ENCODE measurements at places on chromosomes 13 and 19.
A peak's percentile ranks its signal among the peaks of the same experiment; 100 is the strongest.

- DNase-seq = no peak
Measured at GRCh38 chr13:29920025-29920643, 69.7 kb upstream of the UBL3 start.

DNA sequence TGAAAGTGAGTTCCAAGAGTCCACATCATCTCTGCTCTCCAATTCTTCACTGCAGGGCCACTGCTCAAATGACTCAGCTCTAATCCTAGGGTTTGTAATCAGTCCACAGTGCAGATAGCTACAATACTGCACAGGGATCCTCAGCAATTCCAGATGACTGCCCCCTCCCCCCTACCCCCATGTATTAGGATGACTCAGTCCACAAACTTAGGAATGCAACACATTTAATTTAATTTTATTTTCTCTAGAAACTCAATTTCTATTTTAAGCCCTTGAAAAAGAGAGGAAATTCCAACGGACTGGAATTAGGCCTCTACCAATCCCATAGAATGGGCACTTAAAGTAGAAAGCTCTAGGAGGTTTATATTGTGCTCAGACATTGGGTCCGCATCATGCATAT lies 173.8 kb upstream of the SOX21 start:
- DNase-seq = no peak

- no peak for DNase-seq
Measured at GRCh38 chr13:108897955-108898354, 268.5 kb downstream of the MYO16 start.

GRCh38 chr19:17790059-17790780 lies 4.7 kb upstream of the B3GNT3 start:
- no peak for DNase-seq

- no peak for DNase-seq
Measured at GRCh38 chr13:28204690-28205443, 66.5 kb downstream of the PAN3 start.

- DNase-seq = no peak
Measured at GRCh38 chr13:87274209-87274819, 396.9 kb upstream of the SLITRK5 start.

- no peak for DNase-seq
Measured at GRCh38 chr13:33146843-33147611, 130.8 kb downstream of the KL start.

GRCh38 chr13:32736648-32737047 lies 150.4 kb downstream of the PDS5B start:
- DNase-seq = no peak

GRCh38 chr13:53143757-53144339 lies 115.2 kb downstream of the OLFM4 start:
- no peak for DNase-seq

GRCh38 chr13:111143865-111144540 lies 28.9 kb downstream of the ARHGEF7 start:
- DNase-seq = no peak

GRCh38 chr19:10646456-10647159 lies 7.5 kb upstream of the ILF3 start:
- no peak for DNase-seq

DNA sequence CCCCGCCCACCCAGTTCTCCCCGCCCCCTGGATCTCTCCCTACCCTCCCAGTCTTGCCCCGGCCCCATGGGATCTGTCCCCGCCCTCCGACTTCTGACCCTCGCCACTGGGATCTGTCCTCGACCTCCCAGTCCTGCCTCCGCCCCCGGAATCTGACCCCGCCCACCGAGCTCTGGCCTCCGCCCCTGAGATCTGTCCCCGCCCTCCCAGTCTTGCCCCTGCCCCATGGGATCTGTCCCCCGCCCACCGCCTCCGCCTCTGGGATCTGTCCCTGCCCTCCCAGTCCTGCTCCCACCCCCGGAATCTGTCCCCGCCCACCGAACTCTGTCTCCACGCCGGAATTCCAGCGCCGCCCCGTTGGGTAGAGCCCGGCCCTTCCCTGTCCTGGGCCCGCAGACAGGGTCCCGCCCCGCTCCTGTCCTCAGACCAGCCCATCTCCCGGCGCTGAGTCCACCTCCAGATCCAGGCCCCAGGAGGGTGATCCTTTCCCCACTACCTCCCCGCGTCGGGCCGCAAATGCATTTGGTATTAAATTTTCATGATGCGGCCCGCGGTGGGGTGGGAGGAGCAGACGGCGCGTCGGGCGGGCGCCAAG lies 1.5 kb upstream of the SLC17A7 start:
- DNase-seq = peak; percentile 96

GRCh38 chr19:32816555-32817099 lies 52.9 kb downstream of the SLC7A9 start:
- DNase-seq = no peak

DNA sequence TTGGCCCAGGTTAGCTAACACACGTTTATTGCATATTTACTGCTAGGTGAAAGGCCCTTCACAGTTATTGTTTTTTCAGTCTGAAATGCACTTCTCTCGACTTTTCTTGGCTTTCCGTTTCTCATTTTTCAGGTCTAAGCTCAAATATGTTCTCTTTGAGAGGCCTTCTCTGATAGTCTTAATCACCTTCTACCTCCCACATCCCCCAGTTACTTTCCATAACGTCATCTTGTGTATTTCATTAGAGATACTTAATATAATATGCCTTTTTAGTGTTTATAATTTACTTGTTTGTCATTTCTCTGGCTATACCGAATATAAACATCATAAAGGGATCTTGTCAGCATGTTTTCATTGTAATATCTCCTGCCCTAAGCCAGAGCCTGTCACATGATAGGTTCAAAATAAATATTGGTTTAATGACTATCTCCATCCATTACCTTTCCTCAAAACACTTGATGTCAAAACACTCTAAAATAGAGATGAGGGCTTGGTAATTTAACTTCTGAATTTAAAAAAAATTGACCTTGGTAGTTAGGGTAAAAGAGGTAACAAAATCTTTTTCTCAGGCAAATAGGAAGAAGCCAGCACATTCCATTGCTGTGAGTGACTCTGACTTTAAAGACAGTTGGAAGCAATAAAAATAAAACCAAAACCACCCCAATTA lies 168.6 kb upstream of the RFC3 start:
- DNase-seq = no peak

GRCh38 chr19:14089662-14090508 lies 666 bp downstream of the SAMD1 start:
- DNase-seq = no peak

- DNase-seq = no peak
Measured at GRCh38 chr13:109667807-109668291, 118.5 kb downstream of the IRS2 start.

DNA sequence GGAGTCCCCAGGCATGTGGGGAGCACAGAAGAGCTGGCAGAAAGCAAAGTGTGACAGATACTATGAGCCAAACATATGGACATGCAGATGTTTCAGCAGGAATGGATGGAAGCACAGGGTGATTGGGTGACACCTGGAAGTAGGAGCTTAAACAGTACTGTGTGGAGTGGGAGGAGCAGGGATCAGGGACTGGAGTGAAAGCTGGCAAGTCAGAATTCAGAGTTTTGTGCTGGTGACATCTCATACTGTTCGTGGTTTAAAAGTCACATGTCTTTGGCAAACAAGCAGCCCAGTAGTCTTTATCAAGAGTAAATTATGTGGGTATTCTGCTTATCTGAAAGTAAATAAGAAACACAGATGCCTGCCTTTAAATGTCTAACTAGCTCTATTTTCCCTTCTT lies 408.2 kb downstream of the COG6 start:
- DNase-seq = no peak

- DNase-seq = no peak
Measured at GRCh38 chr13:28421676-28422410, 73.1 kb downstream of the FLT1 start.

DNA sequence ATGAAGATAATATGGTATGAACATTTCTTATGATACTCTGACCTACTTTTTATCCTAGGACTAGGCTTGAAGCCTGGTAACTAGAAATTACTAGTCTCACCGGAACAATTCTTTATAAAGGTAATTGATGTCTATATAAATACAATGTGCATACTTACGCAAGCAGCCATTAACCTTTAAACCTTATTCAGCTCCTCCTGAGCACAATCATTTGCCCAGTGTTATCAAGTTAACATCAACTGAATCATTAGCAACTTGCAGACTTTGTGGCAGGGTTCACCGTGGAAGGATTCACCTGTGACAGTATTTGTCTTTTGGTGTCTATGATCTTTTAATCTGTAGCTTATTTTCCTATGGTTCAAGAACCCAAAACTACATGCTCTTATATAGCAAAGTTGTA lies 508.6 kb upstream of the KLHL1 start:
- DNase-seq = no peak

- DNase-seq = no peak
Measured at GRCh38 chr19:33879818-33880575, 83.3 kb downstream of the KCTD15 start.

- DNase-seq = no peak
Measured at GRCh38 chr13:98706446-98707110, 45.9 kb downstream of the SLC15A1 start.

DNA sequence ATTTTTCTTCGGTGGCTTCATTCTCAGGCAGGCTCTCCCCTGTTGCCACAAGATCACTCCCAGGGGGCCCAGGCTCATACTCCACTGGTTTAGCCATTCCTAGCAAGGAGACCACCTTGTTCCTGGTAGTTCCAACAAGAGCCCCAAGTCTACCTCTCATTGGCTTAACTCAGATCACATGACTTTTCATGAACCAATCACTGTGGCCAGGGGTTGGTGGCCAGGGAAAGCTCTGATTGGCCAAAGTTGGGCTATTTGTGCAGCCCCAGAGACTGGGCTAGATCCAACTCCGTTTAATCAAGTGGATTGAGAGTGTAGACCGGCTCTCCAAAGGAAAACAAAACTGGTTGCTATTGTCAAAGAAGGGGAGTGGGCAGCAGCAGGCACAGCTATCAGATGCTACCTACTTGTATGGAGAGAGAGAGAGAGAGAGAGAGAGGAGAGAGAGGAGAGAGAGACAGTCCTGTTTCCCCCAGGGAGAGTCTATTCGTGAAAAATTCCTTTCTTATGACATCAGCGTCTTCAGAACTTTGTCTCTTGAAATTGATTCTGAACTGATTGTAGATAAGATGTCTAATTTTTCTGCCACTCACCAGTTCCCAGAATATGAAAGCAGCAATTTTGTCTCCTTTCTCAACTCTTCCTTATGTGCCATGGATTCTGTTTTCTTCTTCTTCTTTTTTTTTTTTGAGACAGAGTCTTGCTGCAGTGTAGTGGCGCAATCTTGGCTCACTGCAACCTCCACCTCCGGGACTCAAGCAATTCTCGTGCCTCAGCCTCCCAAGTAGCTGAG lies 5.9 kb downstream of the CEACAM19 start:
- no peak for DNase-seq

- DNase-seq = no peak
Measured at GRCh38 chr13:23627410-23627809, 57.2 kb downstream of the TNFRSF19 start.

DNA sequence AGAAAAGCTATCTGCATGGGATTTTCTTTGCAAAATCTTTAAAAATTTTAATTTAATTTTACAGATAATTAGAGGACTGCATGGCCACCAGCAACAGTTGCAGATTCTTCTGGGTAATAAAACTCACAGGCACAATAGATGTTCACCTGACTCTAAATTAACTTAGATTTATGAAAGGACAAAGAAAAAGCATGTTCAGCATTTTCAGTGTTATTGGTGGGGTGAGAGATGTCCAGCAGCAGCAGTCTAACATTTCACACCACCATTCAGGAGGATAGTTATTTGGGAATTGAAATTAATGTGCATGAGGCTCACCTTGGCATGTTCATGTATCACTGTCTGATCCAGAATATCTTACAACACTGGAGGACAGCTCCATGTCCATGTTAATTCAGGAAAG lies 74.0 kb downstream of the SCGB2B2 start:
- no peak for DNase-seq

GRCh38 chr13:67967031-67967430 lies 736.9 kb upstream of the PCDH9 start:
- DNase-seq = no peak

- DNase-seq = no peak
Measured at GRCh38 chr19:10270616-10271394, at the start of gene ICAM1. Gene ICAM1, plus strand, starts transcription at chr19:10271120. Its CDS starts 40 bp downstream, at chr19:10271160.

DNA sequence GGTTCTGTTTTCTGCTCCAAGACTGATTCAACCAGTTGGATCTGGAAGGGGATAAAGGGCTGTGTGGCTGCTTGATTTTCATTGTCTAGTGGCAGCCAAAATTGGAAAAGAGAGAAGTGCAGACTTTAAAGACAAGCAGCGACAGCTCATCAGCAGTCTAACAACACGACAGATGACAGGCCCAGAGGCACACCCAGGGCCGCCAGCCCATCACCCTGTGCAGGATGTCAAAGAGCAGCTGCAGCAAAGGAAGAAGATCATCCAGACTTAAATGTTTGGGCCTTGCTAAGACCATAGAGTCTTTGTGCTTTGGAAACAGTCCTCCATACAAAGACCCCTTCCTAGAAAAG lies 421.0 kb upstream of the KLF12 start:
- no peak for DNase-seq

GRCh38 chr19:992670-993055 lies 7.6 kb upstream of the GRIN3B start:
- DNase-seq = no peak
